ENCODE measurements at places on chromosomes 1 and 21.

GRCh38 chr1:45297666-45298356 lies 28.9 kb upstream of the HPDL start:
- DNase-seq: no peak
- no peak overlapping the region for H3K4me3 ChIP-seq
- H3K36me3 ChIP-seq: no peaks in the 10 kb centered on the region
- peaks cover 15% of the 10 kb centered on the region for H3K4me1 ChIP-seq
- H3K27me3 ChIP-seq: no peaks in the 10 kb centered on the region
- H3K27ac ChIP-seq: no peak overlapping the region

GRCh38 chr1:80202118-80202517 lies 1195.6 kb upstream of the ADGRL4 start:
- DNase-seq: no peak
- H3K4me1 ChIP-seq: no peaks in the 10 kb centered on the region
- no peak overlapping the region for H3K27ac ChIP-seq
- H3K27me3 ChIP-seq: no peaks in the 10 kb centered on the region
- H3K4me3 ChIP-seq: no peak overlapping the region

- H3K4me1 ChIP-seq: no peaks in the 10 kb centered on the region
- H3K4me3 ChIP-seq: no peak overlapping the region
- peaks cover 3% of the 10 kb centered on the region for H3K36me3 ChIP-seq
- H3K27ac ChIP-seq: no peak overlapping the region
These were observed 76.1 kb downstream of the AGO3 start for GRCh38 chr1:36006941-36007500.

- H3K4me3 ChIP-seq: no peak overlapping the region
- H3K27ac ChIP-seq: no peak overlapping the region
- no peaks in the 10 kb centered on the region for H3K36me3 ChIP-seq
- no peak for DNase-seq
- H3K4me1 ChIP-seq: no peaks in the 10 kb centered on the region
These were observed 93.7 kb downstream of the DUSP10 start for GRCh38 chr1:221648201-221648600.

DNA sequence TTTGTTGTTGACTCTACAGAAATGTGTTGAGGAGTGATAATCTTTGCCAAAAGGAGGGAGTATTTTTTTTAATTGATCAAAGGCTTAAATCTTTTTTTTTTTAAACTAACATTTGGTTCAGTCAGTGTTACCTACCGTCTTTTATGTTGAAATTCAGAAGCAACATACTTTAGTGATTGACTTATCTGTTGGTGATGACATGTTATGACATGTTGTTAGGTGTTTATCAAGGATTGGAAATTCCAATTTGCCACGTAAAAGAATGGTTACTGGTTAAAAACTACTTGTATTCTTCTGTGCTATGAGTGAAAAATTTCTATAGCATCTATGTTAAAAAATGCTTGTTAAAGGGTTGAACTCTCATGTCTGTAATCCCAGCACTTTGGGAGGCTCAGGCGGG lies 61.2 kb downstream of the DNM3 start:
- no peaks in the 10 kb centered on the region for H3K27me3 ChIP-seq
- H3K36me3 ChIP-seq: no peaks in the 10 kb centered on the region
- no peak for DNase-seq
- H3K4me3 ChIP-seq: no peak overlapping the region
- H3K27ac ChIP-seq: no peak overlapping the region
- H3K4me1 ChIP-seq: peaks cover 3% of the 10 kb centered on the region

- H3K27me3 ChIP-seq: no peaks in the 10 kb centered on the region
- no peak overlapping the region for H3K4me3 ChIP-seq
- no peak overlapping the region for H3K27ac ChIP-seq
- no peak for DNase-seq
- H3K4me1 ChIP-seq: peaks cover 8% of the 10 kb centered on the region
- H3K36me3 ChIP-seq: peaks cover 2% of the 10 kb centered on the region
These were observed 18.4 kb downstream of the ZBTB17 start for GRCh38 chr1:15957221-15958095.

DNA sequence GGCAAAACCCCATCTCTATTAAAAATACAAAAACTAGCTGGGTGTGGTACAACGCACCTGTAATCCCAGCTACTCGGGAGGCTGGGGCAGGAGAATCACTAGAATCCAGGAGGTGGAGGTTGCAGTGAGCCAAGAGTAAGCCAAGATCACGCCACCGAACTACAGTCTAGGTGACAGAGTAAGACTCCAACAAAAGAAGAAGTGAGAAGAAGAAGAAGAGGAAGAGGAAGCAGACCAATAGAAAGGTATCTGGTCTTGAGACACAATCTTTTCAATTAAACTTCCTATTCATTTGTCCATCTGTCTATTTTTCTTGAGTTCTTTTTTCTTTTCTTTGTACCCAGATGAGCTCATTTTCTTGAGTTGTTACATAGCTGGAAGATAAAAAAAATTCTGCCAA lies 55.7 kb upstream of the ACADM start:
- H3K4me1 ChIP-seq: peaks cover 8% of the 10 kb centered on the region
- DNase-seq: no peak

DNA sequence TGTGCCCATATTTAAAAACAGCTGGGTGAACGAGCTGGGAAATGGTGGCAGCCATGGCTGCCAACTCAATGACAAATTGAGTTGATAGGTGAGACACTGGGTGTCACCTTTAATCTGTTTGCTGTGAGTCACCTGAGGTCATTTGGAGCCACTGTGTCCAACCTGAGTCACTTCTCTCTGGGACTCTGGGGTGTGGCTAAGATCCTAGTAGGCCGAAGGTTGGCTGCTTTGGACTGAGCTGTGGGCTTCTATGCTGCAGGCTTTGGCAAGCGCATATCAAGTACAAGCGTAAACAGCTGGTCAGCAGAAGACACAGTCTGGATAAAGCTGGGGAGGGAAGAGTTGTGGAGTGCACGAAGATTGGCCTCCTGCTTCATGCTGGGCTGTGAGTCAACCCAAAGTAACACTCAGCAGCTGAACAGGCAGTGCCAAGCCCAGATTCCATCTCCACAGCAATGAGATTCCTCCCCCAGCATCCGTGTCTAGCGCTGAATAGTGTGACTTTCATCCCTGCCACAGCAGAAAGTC lies 24.0 kb downstream of the TEX35 start:
- no peaks in the 10 kb centered on the region for H3K36me3 ChIP-seq
- no peak overlapping the region for H3K27ac ChIP-seq
- H3K27me3 ChIP-seq: peaks cover 21% of the 10 kb centered on the region
- H3K4me3 ChIP-seq: no peak overlapping the region

DNA sequence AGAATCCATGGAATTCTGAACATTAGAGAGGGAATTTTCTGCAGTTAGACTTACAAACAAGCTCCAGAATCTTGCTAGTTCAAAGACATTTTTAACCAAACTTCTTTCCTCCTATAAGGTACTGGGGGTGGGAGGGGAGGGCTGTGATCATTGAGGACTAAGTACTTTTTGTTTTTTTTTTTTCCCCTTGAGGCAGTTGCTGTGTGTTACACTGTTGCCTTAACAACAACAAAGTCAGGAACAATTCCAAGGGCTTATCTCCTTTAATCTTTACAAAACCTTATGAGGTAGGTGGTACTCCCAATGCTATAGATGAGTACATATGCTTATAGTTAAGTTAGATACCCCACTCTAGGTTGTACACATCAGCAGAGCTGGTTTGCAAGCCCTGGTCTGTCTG lies 62.9 kb downstream of the PPP1R12B start:
- no peaks in the 10 kb centered on the region for H3K36me3 ChIP-seq
- DNase-seq: no peak
- H3K4me1 ChIP-seq: no peaks in the 10 kb centered on the region
- H3K27me3 ChIP-seq: no peaks in the 10 kb centered on the region

GRCh38 chr1:34290831-34291230 lies 114.1 kb downstream of the C1orf94 start:
- H3K4me1 ChIP-seq: no peaks in the 10 kb centered on the region
- no peaks in the 10 kb centered on the region for H3K27me3 ChIP-seq
- no peak overlapping the region for H3K4me3 ChIP-seq
- no peaks in the 10 kb centered on the region for H3K36me3 ChIP-seq
- H3K27ac ChIP-seq: no peak overlapping the region

GRCh38 chr1:182650678-182651338 lies 33.6 kb downstream of the RGS8 start:
- H3K4me3 ChIP-seq: no peak overlapping the region
- H3K27ac ChIP-seq: no peak overlapping the region
- H3K4me1 ChIP-seq: no peaks in the 10 kb centered on the region
- H3K36me3 ChIP-seq: no peaks in the 10 kb centered on the region
- DNase-seq: no peak

DNA sequence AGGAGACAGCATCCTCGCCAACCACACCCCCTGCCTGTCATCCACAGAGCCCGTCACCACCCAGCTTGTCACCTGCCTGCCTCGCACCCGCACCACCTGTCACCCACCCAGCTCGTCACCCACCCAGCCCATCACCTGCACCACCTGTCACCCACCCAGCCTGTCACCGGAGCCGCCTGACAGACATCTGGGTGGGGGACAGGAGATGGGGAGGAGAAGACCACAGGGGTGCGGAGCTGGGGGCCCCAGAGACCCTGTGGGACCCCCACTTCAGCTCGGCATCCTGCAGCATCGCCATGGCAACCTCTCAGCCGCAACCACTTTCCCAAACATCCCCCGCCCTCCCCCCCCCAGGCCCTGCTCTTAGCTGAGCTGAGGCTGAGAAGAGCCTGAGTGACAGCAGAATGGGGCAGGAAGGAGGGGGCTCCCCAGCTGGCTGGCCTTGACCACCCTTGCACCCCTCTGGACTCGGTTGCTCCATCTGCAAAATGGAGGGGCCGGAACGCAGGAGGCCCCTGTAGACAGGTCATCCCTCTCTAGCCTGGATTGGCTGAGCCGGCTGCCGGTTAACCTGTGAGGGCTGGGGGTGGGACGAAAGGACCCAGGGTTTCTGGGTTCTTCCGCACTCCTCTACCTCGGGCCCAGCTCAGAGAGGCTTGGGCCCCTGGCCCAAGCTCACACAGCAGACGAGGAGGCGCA lies 11.6 kb downstream of the AHDC1 start:
- H3K4me1 ChIP-seq: peaks cover 64% of the 10 kb centered on the region
- H3K36me3 ChIP-seq: peaks cover 64% of the 10 kb centered on the region
- peak overlapping the region; percentile 78 for H3K27ac ChIP-seq
- no peaks in the 10 kb centered on the region for H3K27me3 ChIP-seq
- H3K4me3 ChIP-seq: no peak overlapping the region
- DNase-seq: no peak

DNA sequence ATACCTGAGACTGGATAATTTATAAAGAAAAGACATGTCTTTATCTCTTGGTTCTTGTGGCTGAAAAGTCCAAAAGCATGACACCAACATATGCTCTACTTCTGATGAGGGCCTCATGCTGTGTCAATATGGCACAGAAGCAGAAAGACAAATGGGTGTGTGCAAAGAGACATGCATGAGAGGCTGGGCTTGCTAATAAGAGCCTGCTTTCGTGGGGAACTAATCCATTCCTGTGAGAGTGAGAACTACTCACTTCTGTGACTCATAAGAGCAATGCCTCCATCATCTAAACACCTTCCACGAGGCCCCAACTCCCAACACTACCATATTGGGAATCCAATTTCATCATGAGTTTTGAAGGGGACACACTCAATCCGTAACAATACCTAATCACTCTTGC lies 340.0 kb upstream of the DUSP10 start:
- H3K36me3 ChIP-seq: no peaks in the 10 kb centered on the region
- H3K4me3 ChIP-seq: no peak overlapping the region
- H3K4me1 ChIP-seq: no peaks in the 10 kb centered on the region
- no peak overlapping the region for H3K27ac ChIP-seq
- H3K27me3 ChIP-seq: no peaks in the 10 kb centered on the region

DNA sequence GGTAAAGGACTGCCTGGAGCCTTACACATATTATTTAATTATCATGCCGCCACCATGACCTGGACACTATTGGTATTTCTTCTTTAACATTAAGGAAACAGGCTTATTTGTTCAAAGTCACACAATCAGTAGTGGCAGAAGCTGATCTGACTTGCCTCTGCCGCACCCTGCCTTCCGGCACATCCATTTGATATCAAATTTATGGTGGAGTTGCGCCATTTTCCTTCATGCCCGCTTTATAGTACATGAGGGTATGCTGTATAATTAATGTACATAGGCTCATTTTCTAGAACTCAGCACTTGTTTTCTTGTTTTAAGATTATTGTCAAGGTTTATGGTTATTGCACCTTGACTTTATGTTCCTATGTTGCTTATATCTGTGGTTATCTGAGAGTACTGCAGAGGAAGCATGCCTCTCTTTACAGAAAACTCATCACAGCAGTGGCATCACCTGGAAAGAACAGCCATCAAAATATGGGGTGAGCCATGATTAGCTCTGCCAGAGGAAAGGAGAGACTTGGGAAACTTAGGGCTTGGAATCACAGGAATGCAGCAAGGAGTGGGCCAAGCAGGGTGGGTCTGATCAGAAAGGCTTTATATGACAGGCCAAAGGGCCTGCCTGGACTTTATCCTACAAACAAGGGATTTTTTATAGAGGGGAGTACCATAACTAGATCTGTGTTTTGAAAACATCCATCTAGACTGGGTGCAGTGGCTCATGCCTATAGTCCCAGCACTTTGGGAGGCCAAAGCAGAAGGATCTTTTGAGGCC lies 72.2 kb upstream of the GJB5 start:
- DNase-seq: no peak
- H3K27ac ChIP-seq: no peak overlapping the region
- H3K36me3 ChIP-seq: no peaks in the 10 kb centered on the region
- H3K4me3 ChIP-seq: no peak overlapping the region
- no peaks in the 10 kb centered on the region for H3K4me1 ChIP-seq
- peaks cover 4% of the 10 kb centered on the region for H3K27me3 ChIP-seq

GRCh38 chr1:207968521-207969009 lies 57.6 kb upstream of the CD34 start:
- no peak overlapping the region for H3K27ac ChIP-seq
- DNase-seq: no peak
- no peaks in the 10 kb centered on the region for H3K36me3 ChIP-seq
- peaks cover 3% of the 10 kb centered on the region for H3K27me3 ChIP-seq
- H3K4me3 ChIP-seq: no peak overlapping the region

DNA sequence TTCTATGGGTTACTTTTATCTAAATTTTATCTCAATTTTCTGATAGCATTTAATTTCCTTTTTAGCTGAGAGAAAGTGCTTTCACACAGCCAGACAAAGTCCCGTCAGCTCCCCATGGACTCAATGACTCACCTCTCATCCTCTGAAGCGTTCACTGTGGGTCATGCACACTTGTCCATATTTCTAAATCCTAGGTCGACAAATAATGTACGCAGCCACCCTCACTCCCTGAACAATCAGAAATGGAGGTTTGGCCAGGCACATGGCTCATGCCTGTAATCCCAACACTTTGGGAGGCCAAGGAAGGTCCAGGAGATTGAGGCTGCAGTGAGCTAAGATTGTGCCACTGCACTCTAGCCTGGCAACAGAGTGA lies 42.4 kb upstream of the COA6 start:
- no peaks in the 10 kb centered on the region for H3K36me3 ChIP-seq
- no peak overlapping the region for H3K27ac ChIP-seq
- DNase-seq: no peak
- no peaks in the 10 kb centered on the region for H3K27me3 ChIP-seq
- H3K4me1 ChIP-seq: peaks cover 3% of the 10 kb centered on the region

GRCh38 chr1:22861764-22862440 lies 110.8 kb downstream of the LACTBL1 start:
- H3K27me3 ChIP-seq: no peaks in the 10 kb centered on the region
- H3K4me3 ChIP-seq: no peak overlapping the region
- peaks cover 17% of the 10 kb centered on the region for H3K36me3 ChIP-seq
- peak; percentile 35 for DNase-seq
- H3K27ac ChIP-seq: no peak overlapping the region
- H3K4me1 ChIP-seq: no peaks in the 10 kb centered on the region

GRCh38 chr1:208111646-208112190 lies 132.5 kb downstream of the PLXNA2 start:
- H3K4me1 ChIP-seq: peaks cover 12% of the 10 kb centered on the region
- H3K36me3 ChIP-seq: no peaks in the 10 kb centered on the region
- H3K27ac ChIP-seq: no peak overlapping the region
- no peaks in the 10 kb centered on the region for H3K27me3 ChIP-seq
- H3K4me3 ChIP-seq: no peak overlapping the region
